Stimulated activated CD4-positive, alpha-beta T cell treated with anti-CD3 and anti-CD28 coated beads, Interleukin-15, amount 100 ng/mL, for 24 hours (primary cell): ENCODE measurements at places on chromosomes 6 and 20.

GRCh38 chr6:107319906-107320530, 139.3 kb downstream of the PDSS2 start:
- no peak for DNase-seq

GRCh38 chr6:155130161-155130853, 133.5 kb upstream of the CLDN20 start:
- DNase-seq = peak; percentile 42

DNA sequence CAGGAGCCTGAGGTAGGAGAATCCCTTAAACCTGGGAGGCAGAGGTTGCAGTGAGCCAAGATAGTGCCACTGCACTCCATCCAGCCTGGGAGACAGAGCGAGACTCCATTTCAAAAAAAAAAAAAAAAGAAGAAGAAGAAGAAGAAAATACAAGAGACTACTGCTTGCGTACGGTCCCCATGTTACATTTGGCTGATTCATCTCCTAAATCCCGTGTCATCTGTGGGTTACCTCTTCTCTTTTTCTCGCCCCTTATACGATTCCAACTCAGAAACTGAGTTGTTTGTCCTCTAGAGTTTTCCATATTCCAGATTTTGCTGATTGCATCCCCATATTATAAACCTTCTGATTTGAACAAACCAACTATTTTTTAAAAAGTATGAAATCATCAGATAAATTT, 62.4 kb upstream of the NELFCD start:
- DNase-seq = no peak

DNA sequence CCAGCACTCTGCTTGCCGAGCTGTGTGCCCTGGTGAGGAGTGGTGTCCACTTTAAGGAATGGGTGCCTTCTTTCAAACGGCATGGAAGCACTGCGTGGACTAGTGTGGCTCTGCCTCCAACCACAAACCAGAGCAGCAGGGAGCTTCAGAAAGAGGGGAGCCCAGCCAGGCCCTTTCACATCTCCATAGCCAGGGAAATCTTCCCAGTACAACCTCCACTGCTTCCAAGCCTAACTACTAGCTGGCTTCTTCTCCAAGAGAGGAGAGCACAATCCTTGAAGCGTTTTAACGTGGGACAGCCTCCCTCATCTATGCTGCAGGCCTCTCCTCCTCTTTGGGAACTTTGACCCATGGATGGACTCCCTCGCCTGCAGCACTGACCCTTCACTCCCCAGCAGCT, 26.7 kb downstream of the TNXB start:
- DNase-seq = no peak

DNA sequence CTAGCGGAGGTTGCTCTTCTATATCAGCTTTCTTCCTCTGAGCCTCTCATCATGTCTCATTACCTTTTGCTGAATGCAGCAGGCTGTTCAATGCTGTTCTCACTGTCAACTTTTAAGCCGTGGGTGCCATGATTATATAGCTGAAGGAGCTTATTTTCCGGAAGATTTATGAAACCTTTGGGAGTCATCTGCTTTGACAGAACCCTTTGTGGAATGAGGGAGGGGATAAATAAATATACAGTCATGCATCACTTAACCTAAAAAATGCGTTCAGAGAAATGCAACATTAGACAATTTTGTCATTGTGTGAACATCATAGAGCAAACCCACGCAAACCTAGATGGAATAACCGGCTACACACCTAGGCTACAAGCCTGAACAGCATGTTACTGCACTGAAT, 102.2 kb upstream of the AKAP12 start:
- no peak for DNase-seq

DNA sequence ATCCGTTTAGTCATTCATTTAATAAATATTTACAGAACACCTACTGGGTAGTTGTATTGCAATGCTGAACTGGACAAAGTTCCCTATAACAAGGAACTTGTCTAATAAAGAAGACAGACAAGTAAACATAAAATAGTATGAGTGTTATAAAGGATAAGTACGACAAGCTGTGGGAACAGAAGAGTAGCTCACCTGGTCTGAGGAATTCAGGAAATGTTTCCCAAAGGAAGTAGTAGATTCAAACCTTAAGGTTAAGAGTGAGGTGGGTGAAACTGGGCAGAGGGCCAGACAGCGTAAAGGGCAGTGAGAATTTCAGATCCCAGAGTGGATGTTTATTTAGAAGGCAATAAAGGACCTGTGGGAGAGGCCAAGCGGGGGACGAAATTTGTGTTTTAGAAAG, 72.3 kb upstream of the CD2AP start:
- DNase-seq = no peak

DNA sequence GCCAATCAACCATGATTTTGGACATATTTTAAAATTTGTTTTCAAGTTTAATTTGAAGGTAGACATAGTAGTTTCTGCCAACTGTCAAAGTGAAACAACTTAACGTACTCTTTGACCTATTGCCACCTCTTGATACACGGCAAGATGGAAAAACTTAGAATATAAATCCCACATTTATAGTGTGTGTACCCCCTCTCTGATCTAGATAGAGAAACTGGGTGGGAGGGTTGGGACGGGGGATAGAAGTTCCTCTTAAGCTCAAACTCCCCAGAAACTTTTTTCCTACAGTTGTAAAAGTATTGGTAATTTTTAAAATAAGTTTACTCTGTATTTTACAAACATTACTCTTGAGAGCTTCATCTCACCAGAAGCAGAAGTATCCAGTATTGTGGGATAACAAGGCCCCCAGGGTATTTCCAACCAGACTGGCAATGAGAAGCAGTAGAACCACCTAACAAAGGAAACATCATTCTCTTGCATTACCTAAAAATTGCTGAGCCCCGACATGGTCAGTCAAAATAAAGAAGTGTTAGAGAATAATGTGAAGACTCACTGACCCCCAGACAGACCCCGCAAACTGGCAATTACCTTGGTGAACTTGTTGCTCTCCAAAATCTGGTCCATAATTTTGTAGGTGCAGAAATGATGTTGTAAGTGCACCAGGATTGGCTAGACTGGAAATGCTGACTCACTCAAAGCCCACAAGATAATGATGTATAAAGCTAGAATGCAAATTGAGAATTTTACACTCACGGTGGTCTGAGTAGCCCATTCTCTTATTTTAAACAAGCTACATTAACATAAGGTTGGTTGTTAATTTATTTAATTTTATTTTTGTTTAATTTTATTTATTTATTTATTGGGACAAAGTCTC, 74.7 kb upstream of the TNFAIP3 start:
- DNase-seq = no peak
